Progenitor cell of endocrine pancreas (in vitro differentiated cells): ENCODE measurements at places on chromosomes 3 and 15. TPM values are rescaled to one million over a fixed set of nuclear protein-coding genes. Genes with fewer than 3 reads are reported as not detected.

GRCh38 chr15:85722374-85723152 is 72.2 kb downstream of the KLHL25 start:
- DNase-seq, result no peak

DNA sequence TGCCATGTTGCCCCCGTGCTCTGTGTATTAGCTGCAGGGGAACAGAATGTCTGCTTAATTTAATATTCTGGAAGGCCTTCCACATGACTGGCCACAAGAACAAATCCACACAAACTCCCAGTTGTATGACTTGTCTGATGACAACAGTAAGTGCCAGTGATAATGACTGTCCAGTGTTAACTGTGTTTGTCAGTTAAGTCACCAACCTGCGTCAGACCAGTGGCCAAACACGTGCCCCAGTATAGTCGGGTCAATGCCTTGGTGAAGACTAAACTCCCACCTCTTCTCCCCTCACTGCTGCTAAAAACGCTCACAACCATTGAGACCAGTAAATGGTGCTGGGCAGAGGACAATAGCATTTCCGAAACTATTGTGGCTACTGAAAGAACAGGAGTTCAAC is 9.8 kb upstream of the ATP13A5 start:
- no peak for DNase-seq

DNA sequence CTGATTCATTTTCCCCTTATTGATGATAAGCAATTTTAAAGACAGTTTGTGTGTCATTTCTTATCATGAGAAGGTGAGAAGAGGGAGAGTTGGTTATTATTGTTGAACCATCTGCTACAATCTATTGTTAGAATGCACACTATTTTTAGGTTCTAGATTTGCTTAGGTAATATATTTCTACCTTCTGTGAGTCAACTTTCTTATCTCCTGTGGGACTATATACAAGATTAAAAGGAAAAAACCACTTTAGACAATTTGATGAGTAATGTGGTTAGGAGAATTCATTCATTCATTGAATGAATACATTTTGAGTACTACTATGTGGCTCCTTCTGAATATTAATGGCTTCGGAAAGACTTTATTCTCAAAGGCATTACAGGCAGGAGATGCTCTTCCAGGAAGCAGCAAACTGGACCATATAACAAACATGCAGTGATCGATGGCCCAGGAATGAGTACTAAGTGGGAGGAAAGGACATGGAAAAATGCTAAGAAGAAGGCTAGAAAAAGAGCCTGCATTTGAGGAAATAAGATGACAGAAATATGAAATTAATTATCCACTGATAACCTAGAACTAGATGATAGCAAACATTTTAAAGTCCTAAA is 22.4 kb downstream of the SPTSSB start:
- no peak for DNase-seq

GRCh38 chr3:187809612-187809991 is 64.3 kb upstream of the BCL6 start:
- DNase-seq, result no peak

- no peak for DNase-seq
Observed at GRCh38 chr15:69665641-69666111, 213.1 kb downstream of the RPLP1 start.

- DNase-seq, result no peak
Observed at GRCh38 chr15:40452296-40453090, 11.7 kb downstream of the BAHD1 start.

DNA sequence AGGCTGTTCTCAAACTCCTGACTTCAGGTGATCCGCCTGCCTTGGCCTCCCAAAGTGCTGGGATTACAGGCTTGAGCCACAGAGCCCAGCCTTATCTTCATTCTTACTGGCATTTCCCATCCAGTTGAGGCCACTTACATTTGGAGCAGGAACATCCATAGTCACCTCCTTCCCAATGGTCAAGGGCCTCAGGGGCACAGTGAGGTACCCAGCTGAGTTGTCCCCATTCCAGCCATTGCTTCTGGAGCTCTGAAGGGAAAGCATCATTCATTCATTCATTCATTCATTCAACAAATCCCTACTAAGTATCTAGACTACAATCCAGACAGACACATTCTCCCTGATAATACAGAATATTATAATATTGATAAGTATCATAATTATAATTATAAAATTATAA is 12.2 kb downstream of the PLA2G4D start:
- no peak for DNase-seq

- DNase-seq, result no peak
Observed at GRCh38 chr15:100215031-100215842, 126.5 kb downstream of the ADAMTS17 start.

DNA sequence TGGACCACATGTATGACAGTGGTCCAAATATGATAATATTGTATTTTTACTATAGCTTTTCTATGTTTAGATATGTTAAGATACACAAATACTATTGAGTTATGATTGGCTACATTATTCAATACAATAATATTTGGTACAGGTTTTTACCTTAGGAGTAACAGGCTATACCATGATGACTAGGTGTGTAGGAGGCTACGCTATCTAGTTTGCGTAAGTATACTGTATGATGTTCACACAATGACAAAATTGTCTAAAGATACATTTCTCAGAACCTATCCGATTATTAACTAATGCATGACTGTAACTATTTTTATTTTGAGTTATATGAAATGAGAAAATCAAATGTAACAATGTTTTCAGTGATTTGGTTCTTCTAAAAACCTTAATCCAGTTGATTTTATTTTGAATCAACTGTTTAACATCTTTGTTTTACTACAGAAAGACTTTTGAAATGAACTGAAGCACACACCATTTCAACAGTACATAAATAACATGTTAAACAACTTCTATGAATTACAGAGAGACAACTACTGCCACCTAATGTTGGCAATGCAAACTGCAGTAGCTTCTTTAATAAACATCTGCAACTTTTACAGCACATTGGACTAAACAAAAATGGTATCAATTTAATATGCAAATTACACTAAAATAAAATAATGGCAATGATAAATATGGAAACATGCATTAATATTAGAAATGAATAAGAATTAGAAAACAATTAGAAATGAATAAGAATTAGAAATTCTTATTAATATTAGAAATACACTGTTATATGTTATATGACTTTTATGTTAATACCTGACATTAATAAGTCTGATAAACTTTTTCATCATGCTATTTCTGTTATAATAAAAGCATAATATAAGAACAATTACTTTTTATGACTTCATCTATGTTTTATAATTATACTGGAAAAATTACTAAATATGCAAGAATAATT is 255.7 kb downstream of the MBNL1 start:
- DNase-seq, result no peak

- DNase-seq, result no peak
Observed at GRCh38 chr15:42576040-42576594, 711 bp downstream of the STARD9 start.

DNA sequence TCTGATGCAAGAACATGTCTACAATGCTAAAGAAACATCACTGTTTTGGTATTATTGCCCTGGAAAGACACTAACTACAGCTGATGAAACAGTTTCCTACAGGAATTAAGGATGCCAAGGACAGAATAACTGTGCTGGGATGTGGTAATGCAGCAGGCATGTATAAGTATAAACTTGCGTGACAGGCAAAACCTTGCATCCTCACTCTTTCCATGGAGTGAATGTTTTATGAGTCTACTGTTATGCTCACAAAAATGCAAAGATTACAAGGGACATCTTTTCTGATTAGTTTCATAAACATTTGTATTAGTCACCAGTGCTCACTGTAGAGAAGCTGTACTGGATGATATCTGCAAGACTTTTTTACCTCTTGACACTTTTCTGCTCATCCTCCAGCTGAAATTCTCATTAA is 143.6 kb downstream of the NAALADL2 start:
- no peak for DNase-seq

IFT57 gene
- 63.8 and 70.5 TPM in 2 replicates for total RNA-seq

CFAP161 gene
- total RNA-seq, result not detected in 2 replicates

EPHA3 gene
- 0.17 and 0.38 TPM in 2 replicates for total RNA-seq

LMOD3 gene
- not detected in 2 replicates for total RNA-seq

PRTG gene
- total RNA-seq, result 87.4 and 97.9 TPM in 2 replicates

DZIP1L gene
- total RNA-seq, result 81.9 and 85.7 TPM in 2 replicates

PLA2G4F gene
- 0.60 and 0.87 TPM in 2 replicates for total RNA-seq

IL5RA gene
- total RNA-seq, result 0.11 TPM in 1 of 2 replicates, not detected in the other
